OCI-M1 (cell line): ENCODE measurements at places on chromosomes 2 and 18.
A peak's percentile ranks its signal among the peaks of the same experiment; 100 is the strongest.

GRCh38 chr2:239535413-239536144 lies 134.8 kb upstream of the HDAC4 start:
- no peak for DNase-seq

DNA sequence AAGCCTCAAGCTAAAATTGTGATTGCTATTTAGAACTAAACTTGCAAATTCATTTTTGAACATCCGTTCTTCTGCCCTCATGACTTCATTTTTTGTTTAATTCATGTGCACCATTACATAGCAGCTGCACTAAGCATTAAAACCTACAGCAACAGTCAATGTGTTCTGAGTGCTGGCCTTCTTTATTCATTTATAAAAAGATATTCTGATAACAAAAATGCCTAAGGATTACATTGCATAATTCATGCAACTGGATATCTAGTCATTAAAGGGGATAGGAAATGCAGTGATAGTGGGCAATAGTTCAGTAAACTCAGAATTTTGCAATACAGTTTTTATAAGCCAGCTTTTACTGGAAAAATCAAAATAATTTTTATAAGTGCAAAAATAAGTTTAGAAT lies 294.4 kb upstream of the EPC2 start:
- DNase-seq = no peak

DNA sequence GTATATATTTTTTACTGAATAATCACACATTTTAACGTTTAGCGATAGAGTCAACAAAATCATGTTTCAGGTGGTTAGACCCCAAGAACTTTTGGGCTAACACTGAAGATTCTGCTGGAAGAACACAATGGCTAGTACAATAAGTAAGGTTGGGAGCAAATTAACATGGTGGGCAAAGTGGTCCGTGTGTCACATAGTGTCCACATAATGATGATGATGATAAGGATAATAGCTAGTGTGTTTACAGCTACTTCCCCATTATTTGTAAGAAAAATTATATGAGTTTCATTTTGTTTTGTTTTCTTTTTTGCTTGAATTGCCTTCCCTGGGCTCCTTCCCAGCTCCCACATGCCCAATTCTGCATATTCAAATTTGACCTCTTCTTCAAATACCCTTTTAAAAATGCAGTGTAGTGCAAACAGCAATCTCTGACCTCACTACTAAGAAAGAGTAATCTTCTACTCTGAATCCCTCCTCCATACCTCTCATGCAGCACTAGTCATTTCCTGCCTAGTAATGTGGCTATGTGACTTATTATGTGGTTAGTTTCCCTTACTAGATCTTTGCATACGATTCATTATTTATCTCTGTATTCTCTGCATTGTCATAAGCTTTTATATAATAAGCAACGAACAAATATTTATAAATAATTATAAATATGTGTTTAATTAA lies 16.9 kb upstream of the VPS54 start:
- DNase-seq = peak; percentile 9

- no peak for DNase-seq
Observed at GRCh38 chr2:86631846-86632485, 8.3 kb upstream of the RNF103 start.

DNA sequence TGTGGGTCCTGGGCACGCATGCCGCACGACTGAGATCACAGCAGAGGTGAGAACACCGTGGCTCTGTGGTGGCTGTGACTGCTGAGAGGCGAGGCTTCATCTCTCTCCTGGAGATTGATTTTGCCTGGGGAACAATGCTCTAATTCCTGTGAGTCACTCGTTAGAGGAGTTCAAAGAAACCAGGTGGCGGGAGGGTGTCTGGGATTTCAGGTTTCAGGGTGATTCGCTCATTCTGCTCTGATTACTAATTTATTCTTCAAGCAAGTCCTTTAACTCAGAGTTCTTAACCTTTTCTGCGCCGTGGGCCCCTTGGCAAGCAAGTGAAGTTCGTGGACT lies 56.3 kb downstream of the GLI2 start:
- no peak for DNase-seq

DNA sequence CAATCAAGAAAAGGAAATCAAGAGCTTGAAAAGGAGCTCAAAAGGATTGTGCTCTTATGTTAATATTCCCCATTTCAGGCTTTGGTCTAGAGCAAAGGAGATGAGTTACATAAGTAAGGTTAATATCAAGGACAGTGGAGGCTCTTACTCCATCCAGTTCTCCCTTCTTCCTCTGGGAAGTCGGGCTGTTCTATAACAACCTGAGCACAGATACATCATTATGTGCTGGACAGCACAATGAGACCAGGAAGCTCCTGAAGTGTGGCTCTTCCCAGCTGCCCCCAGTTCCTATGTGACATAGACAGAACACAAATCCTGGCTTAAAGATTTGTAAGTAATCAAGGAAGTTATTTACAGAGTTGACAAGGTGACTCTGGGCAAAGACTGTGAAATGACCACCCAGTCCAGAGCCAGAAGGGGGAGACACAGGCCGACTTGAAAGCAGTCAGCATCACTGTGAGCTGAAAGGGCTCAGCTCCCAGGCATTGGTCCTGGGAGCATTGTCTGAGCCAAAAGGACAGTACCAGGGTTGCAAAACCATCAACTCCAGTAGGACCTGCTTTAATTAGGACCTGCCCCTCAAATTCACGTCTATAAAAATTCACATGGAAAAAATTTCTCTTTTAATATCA lies 917.6 kb upstream of the ACVR2A start:
- peak; percentile 58 for DNase-seq

DNA sequence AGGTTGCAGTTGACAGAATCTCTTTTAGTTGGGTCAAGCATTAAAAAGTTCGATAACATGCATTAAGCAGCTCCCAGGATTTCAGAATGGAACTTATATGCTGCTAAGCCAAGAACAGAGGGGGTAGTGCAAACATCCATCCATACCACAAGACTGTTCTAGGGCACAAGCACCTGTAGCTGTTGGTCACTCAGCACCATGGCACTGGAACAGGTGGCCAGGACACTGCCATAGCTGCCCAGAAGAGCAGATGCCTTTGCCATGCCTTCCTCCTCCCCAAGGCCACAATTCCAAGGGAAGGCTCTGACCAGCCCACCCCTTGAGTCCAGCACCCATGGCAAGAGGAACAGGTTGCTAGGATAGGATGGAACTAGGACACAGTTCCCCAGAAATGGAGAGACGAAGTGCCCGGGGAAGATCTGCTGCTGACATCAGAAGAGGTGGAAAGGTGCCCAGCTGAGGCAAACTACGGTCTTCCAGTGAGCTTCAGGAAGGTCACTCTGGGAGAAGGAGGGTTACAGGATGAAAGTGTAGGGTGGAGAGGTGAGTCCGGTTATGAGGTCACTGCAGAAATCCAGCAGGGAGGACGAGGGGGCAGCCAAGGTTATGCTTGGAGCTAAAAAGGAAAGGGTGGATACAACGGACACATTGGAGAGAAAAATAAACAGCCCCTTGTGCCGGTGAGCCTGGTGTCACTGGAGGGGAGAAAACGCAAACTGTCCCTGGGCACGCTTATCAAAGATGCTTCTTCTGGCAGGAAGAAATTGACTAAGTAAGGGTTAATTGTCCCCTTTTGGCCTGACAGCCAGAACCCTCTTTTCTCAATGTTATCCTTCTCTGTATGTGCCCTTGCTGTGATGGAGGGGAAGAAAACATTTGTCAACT lies 41.9 kb downstream of the C1QL2 start:
- no peak for DNase-seq

DNA sequence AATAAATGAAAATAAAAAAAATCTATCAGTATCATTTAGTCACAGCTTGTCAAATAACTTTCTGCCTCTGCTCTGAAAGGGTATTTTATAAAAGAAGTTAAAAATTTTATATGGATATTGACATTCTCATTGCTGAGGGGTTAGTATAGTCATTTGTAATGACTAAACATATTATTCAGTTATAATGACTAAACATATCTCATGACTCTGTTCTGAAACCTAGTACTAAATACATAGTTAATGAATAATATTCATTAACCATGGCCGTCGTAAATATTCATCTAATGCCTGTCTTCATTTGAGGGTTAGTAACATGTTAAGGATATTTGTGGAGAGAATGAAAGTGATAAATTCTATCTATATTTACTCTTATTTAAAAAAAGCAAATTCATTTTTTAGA lies 69.1 kb upstream of the MAP4K3 start:
- DNase-seq = no peak

GRCh38 chr18:12362473-12363174 lies 14.4 kb downstream of the AFG3L2 start:
- no peak for DNase-seq

- no peak for DNase-seq
Observed at GRCh38 chr2:104855221-104856085, 1.5 kb downstream of the POU3F3 start.

DNA sequence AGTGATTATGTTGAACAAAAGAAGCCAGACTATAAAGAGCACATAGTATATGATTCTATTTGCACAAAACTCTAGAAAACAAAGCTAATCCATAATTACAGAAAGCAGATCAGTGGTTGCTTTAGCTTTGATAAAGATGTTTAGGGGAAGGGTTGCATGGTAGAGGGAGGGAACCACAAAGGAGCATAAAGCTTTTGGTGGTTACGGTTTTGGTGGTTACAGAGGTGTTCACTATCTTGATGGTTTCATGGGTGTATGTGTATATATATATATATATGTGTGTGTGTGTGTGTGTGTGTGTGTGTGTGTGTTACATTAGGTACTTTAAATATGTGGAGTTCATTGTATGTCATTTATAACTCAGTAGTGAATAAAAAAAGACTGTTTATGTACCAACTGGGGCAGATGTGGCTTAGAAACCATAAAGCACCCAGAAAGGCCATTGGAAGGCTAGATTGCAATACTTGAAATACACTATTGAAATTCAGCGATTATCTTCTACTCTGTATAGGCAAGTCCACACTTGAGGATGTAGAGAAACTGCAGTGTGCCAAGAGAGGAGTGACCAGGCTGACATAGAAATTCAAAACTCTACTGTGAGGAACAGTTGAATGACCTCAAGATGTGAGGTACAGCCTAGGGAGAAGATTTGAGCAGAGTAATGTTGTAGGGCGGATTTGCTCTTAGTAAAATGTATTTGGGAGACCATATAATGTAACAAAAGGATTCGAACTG lies 60.6 kb downstream of the CAB39 start:
- DNase-seq = peak; percentile 56

GRCh38 chr2:63051795-63052333 lies 1.2 kb downstream of the OTX1 start:
- DNase-seq = no peak

- no peak for DNase-seq
Observed at GRCh38 chr2:224436634-224437033, 34.7 kb upstream of the FAM124B start.

DNA sequence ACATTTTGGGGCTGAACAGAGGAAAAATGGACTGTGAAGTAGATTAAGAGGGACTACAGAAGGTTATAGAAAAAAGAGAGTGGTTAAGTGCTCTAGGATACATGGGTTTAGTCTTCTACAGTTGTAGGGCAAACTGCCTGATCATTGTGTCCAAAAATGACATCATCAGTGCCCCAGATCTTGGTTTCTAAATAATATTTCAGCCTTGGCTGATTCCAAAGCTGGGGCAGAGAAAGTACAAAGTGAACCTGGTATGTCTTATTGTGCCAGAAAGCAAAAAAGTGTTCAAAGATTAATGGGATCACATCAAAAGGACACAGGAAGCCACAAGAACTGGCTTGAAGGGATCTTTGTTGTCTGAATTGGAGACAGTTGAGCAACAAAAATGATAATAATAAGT lies 97.1 kb upstream of the ZNF521 start:
- no peak for DNase-seq

- DNase-seq = peak; percentile 68
Observed at GRCh38 chr18:49238433-49239042, 221.9 kb downstream of the DYM start.

- no peak for DNase-seq
Observed at GRCh38 chr2:144479138-144479537, 40.8 kb downstream of the ZEB2 start.

DNA sequence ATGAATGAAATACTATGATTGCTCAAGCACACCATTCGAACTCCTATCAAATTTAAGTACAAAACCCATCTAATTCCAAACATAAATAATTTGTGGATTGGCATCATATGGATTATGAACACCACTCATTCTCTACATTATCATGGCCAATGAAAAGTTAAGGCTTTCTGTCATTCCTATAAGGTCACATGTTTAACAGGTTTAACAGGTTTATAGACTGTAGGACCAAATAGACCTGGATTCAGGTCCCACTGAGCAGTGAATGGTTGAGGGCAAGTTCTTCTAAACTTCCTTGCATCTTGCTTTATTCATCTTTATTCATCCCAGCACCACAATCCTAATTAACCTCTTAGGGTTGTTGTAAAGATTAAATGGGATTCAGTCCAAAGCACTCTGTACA lies 33.4 kb downstream of the FBXO36 start:
- no peak for DNase-seq

DNA sequence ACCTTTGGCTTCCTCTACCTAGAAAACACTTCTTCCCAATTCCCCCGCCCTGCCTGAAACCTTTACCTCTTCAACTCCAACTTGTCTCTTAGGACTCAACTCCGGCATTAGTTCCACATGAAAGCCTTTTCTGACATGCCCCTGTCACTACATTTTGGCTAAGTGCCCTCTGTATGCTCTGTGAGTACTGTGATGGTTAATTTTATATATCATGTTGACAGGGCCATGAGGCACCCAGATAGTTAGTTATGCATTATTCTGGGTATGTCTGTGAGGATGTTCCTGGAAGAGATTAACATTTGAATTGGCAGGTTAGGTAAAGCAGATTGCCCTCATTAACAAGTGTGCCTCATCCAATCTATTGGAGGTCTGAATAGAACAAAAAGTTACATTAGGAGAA lies 75.6 kb upstream of the NCKAP5 start:
- DNase-seq = no peak
